Stimulated activated CD4-positive, alpha-beta T cell treated with anti-CD3 and anti-CD28 coated beads, Interleukin-15, amount 100 ng/mL, for 1 hour (primary cell): ENCODE measurements at places on chromosomes 1 and 21.

DNA sequence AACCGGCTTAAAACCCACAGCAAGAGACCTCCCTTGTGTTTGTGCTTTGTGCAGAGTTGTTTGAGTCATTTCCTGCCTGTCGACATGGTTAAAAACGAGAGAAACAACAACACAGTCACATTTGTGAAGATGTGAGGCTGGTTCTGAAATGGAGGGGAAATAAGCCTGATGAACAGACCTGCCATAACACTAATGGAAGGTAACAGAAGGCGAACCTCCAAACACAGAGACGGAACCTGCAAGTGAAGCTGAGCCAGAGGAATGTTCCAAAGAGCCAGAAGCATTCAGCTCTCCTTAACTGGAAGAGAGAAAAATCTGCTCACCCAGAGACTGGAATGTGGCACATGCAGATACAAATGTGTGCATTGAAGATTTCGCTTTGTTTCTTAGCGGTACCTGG, 53.2 kb upstream of the RAVER2 start:
- DNase-seq, result no peak

- no peak for DNase-seq
Measured at GRCh38 chr1:54882519-54882918, 4.5 kb downstream of the DHCR24 start.

GRCh38 chr1:58911841-58912499, 128.1 kb upstream of the JUN start:
- DNase-seq, result no peak

DNA sequence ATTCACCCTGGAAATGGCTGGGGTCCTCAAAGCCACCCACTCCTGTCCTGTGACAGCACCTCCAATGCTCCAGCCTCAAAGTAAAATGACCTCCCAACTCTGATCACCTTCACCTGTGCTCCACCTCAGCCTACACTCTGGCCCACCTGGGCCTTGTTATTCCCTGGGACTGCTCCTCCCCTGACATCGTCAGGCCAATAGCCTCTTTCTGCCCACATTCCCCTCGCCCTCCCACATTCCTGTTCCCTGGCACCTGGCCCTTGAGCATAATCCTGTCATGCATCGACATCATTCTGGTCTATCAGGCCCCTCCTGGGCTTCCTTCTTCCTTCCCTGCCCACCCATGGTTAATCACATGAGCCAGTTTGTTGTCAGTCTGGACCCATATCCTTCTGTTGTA, 13.2 kb upstream of the BCAR3 start:
- no peak for DNase-seq

- DNase-seq, result no peak
Measured at GRCh38 chr1:183180218-183180617, 5.8 kb upstream of the LAMC2 start.

DNA sequence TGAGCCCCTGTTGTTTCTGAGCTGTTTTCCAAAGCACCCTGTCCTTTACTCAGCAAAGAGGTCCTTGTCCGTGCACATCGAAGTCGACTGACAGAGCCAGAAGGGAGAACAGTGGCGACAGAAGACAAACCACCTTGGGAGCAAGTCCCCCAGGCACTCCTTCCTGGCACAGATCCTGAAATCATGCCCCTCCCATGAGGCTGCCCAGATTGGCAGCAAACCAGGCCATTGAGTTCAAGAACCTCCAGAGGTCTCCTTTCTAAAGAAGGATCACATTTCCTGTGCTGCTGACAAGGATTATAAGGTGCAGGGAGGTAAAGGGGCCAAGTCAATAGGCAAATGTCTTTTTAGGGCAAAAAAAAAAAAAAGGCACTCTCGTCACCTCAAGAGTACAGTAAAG, 84.7 kb upstream of the HIVEP3 start:
- no peak for DNase-seq

DNA sequence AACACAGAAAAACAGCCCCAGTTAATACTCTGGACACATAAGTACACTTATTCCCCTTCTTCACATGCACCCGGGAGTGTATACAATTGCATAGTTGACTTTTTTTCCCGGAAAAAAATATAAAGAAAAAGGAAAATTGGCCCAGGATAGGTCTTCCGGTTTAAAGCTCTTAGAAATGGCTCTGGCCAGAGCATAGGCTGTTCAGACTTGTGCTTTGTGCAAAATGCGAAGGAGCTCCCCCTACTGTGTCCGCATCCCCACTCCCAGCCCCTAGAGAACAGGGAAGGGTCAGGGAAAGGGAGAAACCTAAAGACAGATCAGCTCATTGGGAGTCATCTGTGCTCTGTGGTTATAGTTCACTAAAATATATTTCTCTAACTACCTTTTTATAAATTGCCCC, 5.5 kb upstream of the MTMR11 start:
- no peak for DNase-seq

DNA sequence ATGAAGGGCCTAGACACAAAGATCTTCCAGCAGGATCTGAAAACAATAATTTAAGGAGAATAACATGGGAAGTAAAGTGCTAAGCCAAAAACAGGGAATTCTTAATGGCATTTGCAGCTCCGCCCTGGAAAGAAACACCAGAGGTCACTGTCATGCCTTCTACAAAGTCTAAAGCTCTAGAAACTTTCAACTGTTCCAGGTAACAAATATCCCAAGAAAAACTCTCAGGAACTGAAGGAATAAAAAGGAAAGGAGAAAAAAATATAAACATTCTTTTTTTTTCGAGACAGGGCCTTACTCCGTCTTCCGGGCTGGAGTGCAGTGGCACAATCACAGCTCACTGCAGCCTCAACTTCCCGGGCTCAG, 13.2 kb downstream of the ZC3H12A start:
- no peak for DNase-seq
